ENCODE measurements at places on chromosomes 5 and 9.

DNA sequence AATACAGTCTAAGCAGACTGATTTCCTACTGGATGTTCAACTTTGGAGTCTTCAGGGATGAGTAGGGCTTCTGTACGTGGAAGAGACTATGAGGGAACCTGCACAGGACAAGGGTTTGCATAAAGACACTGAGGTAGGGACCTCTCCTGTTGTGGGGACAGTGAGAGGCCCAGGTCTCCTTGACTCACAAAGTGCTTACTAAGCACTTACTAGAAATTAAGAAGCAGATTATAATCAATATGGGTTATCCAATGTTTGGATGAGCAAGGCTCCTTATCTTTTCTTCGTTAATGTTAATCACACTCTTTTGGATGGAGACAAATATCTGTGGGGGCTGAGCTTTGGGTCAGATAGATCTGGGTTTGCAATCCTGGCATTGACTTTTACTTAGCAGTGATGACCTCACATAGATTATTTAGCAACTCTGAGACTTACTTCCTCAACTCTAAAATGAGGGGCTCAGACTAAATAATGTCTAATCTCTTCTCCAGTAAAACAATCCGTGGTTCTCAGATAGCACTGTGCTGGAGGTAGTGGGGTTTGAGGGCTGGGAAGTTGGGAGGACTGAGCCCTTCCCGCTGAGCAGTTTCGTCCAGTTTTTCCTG is 45.9 kb downstream of the PDCD1LG2 start:
- DNase-seq: no peak

DNA sequence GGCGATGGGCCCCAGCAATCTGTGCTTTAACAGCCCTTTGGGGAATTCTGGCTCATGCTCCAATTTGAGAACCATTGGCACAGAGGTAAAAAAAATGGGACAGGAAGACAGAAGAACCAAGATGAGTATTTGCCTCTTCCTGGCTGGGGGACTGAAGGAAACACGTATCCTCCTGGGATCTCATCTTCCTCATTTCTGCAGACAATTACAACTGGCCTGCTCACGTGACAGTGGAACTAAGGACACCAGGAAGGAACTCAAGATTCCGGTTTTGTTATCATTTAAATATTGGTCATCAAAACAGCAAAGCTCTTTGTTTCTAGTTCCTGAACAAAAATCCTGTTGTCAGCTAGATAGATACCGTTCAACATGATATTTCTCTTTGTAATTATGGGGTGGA is 216.0 kb upstream of the DAP start:
- DNase-seq: no peak

DNA sequence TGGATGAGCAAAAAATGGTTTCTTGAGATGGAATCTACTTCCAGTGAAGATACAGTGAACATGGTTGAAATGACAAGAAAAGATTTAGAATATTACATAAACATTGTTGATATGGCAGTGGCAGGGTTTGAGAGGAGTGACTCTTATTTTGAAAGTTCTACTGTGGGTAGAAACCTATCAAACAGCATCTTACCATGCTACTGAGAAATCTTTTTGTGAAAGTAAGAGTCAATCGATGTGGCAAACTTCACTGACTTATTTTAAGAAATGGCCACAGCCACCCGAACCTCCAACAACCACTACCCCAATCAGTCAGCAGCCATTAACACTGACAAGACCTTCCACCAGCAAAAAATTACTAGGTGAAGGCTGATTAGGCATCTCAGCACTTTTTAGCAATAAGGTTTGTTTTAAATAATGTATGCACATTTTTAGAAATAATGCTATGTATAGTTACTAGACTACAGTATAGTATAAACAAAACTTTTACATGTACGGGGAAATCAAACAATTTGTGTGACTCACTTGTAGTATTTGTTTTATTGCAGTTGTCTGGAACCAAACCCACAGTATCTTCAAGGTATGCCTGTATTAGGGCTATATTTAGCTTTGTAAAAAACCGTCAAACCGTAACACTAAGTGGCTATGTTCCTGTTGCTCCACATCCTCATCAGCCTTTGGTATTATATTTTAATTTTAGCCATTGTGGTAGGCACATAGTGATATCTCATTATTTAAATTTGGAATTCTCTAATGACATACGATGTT is 30.6 kb upstream of the ADAMTS6 start:
- no peak for DNase-seq

- no peak for DNase-seq
These were observed 86.9 kb downstream of the CYFIP2 start for GRCh38 chr5:157352756-157353340.
